ENCODE measurements at places on chromosomes 11 and 22.

DNA sequence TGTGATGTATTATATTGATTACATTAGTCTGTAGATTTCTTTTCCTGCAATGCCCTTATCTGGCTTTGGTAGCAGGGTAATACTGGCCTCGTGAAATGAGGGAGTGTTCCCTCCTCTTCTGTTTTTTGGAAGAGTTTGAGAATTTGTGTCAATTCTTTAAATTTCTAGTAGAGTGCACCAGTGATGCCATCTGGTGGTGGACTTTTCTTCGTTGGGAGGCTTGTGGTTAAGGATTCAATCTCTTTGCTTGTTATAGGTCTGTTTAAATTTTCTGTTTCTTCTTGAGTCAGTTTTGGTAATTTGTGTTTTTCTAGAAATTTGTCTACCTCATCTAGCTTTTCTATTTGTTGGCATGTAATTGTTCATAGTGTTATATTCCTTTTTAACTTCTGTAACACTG is 18.9 kb downstream of the SHANK3 start:
- DNase-seq, result peak; percentile 47

DNA sequence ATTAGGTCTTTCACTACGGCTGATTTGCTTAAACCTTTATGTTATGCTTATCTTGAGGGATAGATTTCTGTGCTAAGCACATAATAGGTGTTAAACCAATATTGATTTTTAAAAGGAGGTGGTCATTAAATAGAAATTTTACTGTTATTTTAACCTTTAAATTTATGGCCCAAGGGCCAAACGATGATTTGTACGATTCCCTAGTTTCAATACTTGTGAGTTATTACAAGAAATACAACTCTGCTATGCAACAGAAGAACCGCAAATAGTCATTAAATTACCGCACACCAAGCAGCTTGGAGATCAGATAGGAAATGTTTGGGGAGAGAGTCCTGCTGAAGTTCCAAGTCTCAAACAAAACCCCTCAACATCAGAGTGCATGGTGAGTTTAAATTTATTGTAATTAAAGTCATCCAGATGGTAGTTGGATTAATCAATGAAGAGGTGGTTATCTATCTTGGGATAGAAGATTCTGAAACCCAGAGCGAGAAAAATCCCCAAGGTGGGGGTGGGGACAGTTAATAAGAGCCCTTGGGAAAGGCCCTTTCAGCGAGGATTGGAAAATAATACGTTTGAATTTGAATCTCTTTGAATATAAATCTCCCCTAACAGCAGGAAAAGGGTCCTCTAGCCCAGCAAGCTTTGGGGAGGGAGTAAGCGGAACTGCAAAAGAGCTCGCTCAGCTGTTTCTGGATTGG is 805 bp upstream of the QSER1 start:
- no peak for DNase-seq

DNA sequence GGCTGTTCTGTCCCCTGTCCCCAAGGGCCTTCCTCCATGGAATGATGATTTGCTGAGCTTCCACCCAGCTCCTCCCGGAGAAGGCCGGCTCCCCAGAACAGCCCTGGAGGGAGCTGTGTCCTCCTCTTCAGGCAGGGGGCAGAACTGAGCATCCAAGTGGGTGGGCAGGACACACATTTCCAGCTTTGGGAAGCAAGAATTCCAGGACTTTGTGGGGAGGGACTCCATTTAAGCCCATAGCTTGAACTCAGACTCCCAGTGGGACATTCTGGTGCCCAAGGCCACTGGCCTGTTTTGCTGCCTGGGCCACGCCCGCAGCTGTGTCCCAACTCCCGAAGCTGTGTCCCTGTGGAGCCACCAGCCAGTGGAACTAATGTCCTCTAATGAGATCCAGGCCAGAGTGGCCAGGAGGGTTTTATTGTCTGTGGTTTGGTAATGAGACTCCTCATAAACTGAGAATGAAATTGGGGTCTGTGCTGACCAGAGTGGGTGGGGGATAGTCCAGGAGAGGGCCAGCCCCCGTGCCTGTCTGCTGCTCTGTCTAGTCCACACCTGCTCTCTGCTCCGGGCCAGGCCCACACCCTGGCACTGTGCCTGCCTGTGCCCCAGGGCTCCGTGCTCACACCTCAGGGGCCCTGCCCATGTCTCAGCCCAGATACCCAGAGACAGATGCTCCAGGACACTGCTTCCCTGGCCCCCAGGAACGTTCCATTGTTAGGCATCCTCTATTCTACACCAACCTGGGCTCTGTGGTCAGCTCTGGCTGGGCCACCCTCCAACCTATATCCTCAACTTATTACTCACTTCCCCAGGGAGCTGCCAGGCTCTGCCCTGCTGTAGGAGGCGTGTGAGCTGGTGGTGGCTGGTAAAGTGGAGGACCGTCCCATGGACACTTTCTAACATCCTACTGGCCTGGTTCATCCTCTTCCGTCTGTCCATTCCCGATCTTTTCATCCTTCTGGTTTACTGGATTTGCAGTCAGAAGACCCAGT is 7.6 kb downstream of the NECTIN1 start:
- peak; percentile 35 for DNase-seq

DNA sequence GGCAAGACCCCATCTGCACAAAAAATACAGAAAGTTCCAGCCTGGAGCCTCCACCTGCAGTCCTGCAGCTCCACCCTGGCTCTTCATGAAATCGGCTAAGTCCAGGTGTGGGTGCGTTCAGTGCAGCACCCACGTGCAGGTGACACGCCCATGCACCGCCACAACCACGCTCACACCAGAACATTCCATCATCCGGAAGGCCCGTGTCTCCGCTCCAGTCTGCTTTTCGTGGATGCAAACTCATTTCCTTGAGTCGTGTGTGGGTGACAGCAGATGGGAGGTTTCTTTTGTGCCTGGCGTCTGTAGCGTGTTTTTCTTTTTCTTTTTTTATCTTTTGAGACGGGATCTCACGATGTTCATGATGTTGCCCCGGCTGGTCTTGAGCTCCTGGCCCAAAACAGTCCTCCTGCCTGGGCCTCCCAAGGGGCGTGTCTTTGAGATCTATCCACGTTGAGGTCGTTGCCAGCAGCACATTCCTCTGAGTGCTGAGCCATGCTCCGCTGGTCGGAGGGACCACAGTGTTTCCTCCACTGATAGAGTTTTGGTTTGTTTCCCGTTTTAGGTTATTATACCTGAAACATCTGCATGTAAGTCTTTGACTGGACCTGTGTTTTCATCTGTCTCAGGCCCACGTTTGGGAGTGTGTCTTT is 7.2 kb downstream of the PTDSS2 start:
- DNase-seq, result no peak

GRCh38 chr11:74933765-74934164 is 15.1 kb downstream of the XRRA1 start:
- no peak for DNase-seq

DNA sequence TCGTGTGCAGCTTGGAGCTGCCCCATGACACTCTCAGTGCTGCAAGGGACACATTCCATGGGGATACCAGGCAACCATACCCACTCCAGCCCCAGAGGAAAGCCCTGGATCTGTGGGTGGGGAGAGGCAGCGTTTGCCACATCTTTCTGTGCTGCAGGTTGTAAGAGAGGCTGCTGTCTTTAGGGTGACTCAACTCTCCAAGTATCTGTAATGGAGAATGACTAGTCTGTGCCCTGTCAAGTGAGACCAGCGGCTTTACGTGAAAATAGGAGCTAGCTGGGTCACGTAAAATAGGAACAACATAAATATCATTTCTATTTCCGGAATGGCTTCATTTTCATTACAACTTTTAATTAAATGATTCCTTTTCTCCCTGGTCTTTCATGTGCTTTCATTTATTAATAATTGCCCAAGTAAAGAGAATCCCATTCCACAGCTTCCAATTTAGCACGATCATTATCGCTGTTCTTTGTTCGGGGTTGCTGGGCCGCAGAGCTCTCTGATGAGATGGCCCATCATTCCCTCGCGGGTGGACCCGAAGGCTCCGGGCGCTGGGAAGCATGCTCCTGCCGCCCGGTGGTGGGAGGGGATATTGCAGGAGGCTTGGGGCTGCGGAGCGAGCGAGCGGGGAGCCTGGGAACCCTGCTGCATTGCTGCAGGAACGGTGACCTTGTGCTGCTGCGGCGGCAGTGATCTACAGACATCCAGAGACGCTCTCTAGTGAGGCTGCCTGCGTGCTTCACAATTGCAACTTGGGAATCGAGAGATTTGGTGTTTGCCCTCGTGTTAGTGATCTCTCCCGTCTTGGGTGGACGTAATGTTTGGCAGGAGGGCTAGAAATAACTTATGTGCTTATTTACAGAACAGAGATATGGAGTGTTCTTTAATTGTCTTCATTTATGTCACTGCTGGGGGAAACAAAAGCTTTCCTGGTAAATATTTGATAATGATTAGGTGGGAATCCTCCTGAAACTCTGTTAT is 10.6 kb downstream of the SLC6A5 start:
- peak; percentile 79 for DNase-seq

DNA sequence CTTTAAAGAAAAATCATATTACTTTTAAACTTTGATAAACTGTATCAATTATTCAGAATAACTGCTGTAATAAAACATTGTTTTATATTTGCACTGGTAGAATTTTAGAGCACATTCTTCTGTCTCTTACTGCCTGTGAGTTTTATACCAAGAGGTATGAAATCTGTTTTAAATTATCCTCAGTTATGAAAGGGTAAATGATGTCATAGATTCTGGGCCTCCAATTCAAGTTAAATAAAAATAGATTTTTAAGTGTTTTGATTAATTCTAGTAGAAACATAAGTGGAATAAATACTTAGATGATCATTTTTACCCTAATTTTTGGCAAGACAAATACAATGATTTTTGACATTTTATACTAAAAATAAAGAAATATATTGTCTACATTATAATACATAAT is 93.0 kb downstream of the GUCY1A2 start:
- no peak for DNase-seq

DNA sequence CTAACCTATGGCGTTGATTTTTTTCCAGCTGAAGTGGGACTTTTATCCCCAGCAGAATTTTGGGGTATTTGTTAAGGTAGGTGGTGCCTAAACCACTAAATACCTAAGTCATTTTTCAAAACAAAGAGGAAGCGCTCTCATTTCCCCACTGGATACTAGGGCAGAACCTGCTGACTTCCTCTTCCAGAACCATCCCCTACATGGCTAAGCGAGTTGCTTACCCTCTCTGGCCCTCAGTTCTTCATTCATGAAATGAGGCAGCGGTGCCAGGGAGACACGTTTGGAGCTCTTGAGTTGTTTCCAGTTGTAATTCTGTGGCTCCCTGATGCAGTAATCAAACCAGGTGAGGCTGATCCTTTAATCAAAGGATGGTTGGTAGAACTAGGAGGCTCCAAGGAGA is 10.0 kb upstream of the MTMR3 start:
- no peak for DNase-seq

DNA sequence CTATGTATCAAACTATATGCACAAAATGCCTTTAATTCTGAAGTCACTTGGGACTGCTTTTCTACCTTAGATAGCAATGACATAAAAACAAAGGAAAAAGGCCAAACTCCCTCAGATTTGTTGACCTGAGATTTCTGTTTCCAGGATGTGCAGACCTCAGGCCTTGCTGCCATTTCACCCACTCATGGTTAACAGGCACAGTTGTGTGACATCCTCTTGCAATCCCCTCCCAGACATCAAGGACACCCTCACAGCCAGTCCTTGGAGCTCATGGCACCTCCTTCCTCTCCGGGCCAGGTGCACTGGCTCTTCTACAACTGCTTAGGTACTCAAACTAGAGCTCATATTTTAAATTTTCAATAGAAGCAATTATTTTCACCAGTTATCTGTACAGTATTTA is 37.3 kb downstream of the SERPIND1 start:
- no peak for DNase-seq

DNA sequence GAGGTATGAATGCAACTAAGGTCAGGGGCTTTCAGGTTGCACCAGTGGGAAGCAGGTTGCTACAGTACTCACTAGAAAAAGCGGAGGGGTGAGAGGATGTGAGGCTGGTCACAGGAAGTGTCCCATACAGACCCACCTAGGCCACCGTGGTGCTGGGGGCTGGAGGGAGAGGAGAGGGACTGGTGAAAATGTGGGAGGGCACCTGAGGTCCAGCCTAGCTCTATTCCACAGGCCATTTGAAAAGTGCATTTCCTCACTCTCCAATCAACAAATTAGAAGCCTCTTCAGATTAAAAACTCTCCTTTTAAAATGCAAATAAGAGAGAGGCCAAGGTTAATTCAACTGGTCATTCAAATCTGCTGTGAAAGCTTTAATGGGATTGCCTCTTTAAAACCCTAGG is 38.6 kb upstream of the NCAM1 start:
- no peak for DNase-seq

GRCh38 chr22:30667107-30667493 is 575 bp downstream of the DUSP18 start:
- no peak for DNase-seq

- DNase-seq, result no peak
Measured at GRCh38 chr11:45391168-45391850, 105.2 kb upstream of the SYT13 start.

DNA sequence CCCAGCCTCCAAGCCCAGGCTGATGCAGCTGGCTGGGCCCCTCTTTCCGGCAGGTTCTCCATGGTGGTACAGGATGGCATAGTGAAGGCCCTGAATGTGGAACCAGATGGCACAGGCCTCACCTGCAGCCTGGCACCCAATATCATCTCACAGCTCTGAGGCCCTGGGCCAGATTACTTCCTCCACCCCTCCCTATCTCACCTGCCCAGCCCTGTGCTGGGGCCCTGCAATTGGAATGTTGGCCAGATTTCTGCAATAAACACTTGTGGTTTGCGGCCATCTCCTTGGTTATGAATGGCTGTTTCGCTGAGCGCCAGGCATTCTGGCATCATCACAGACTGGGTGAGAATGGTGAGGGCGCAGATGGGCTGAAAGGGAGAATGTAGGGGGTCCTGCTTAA is 3.6 kb downstream of the PRDX5 start:
- no peak for DNase-seq

DNA sequence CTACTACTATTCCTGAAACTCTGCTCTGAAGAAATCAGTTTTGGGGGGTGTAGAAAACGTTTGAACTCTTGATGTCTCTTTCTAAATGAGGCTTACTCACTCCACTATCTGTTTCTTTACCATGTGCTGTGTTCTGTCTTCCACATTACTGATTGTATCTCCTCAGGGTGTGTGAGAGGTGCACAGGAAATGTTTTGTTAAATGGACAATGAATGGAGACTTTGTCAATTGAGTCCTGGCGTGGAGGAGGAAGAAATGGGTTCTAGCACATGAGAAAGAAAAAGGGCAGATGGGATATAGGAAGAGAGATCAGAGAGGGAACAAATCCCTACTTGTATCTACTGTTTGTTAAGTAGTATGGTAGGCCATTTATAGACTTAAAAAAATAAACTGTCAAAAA is 577.1 kb upstream of the CCDC90B start:
- DNase-seq, result no peak
